Fibroblast of upper back skin (primary cell): ENCODE measurements at places on chromosomes 1 and 21.

- DNase-seq = no peak
These were observed 149.6 kb downstream of the CYYR1 start for GRCh38 chr21:26423511-26423910.

DNA sequence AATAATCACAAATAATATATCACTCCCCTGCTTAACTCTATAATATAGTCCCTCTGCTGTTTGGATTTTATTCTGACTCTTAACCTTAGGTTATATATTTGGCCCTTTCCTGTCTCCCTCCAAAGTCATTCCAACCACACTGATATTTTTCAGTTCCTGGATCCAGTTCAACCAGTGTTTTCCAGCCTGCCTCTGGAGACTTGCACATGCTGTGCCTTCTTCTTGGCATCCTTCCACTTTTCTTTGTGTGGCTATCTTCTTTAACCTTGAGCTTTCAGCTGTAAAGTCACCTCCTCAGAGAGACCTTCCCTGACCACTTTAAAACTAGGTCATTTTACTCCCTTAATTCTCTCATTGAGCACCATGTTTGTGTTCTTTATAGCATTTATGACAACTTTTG lies 19.4 kb downstream of the CERS2 start:
- DNase-seq = no peak

- no peak for DNase-seq
These were observed 19.9 kb downstream of the MYOM3 start for GRCh38 chr1:24091971-24092482.

DNA sequence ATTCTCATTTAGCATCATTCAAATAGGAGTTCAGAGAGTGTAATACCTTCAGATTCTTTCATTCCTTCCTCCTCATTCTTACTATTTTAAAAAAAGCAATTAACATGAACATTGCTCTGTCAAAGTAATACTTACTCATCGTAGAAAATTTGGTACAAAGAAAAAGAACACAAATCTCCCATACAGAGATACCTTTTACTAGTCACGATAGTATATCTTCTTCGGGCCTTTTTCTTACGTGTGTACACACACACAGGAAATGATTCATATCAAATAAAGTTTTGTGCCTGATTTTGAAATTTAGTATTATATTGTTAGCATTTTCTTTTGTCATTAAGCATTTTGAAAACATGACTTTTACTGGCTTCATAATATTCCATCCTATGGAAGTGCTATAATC lies 52.9 kb downstream of the NCF2 start:
- DNase-seq = no peak

GRCh38 chr1:64608005-64608650 lies 136.7 kb upstream of the RAVER2 start:
- peak; percentile 46 for DNase-seq

- DNase-seq = no peak
These were observed 290.2 kb downstream of the SMYD3 start for GRCh38 chr1:246216906-246217305.

DNA sequence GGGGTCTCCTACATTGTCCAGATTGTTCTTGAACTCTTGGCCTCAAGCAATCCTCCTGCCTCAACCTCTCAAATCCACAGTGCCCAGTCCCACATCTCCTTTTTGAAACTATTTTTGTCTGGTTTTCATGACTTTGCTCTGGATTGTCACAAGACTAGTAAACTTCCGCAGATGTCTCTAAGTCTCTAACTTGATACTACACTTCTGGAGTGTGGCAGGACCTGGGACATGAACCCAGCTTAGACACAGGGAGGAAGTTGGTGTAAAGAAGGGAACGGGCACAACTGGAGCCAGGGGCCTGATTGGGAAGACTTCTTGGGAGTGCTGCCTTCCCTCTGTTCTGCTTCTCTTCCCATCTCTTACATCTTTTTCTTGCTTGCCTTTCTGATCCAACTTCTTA lies 16.2 kb upstream of the DISC1 start:
- no peak for DNase-seq

DNA sequence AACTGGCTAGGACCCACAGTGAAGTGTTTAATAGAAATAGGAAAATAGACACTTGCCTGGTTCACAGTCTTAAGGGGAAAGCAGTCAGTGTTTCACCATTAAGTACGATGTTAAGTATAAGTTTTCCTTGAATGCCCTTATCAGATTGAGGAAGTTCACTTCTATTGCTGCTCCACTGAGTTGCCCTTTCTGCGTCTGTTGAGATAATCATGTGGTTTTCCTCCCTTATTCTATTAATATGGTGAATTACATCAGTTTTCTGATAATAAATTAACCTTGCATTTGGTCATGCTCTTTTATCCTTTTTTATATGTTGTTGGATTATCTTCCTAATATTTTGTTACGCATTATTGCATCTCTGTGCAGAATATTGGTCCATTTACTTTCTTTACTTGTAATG lies 21.4 kb downstream of the UTS2 start:
- no peak for DNase-seq

DNA sequence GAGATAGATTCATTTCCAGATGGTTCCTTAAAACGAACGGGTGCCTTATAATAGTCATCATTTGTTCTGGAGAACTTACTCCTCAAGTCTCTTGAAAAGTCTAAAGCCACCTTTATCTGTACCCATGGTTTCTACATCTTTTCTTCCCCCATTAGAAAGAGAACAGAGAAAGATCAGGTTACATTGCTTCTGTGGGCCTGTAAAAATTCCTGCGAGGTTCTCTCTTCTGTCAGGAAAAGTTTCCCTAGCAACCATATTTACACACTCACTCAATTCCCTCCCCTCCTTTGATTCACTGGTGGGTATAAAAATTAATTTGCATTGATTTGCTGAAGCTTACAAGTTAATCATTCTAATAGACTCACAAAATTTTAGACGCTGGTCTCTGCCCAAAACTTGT lies 6.7 kb downstream of the PHC2 start:
- peak; percentile 48 for DNase-seq

DNA sequence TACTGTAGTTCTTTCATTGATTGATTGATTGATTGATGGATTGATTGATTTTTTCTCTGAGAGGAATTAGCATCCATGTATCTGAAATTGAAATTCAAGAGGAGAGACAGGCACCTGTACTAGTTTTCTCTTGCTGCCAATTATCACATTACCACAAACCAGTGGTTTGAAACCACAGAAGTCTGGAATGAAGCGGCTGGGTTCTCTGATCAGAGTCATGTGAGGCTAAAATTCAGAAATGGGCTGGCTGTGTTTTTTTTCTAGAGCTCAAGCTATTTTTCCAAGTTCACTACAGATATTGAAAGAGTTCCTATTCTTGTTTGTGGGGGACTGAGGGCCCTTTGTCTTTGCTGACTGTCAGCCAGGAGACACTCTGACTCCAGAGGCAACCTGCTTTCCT lies 10.0 kb downstream of the NBPF3 start:
- DNase-seq = peak; percentile 69

DNA sequence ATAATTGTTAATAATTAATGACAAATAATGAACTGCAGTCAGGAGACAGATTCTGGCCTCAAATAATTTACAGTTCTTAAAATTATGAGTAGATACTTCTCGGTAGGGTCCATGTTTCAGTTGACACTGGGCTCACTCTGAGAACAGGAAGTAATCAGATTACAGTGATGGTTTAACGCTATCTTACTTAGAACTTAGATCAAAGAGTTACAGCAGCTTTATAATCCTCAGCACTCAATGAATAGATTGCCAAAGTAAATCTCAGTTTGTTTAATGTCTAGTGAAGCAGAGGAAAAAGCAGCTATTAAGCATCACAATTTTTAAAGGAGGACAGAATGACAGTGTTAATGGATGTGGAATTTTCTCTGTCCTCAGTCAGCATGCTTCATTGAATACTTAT lies 79.6 kb downstream of the PDE4B start:
- no peak for DNase-seq

GRCh38 chr1:28078680-28079626 lies 9.5 kb downstream of the EYA3 start:
- peak; percentile 82 for DNase-seq

- no peak for DNase-seq
These were observed 7.2 kb upstream of the ETV3L start for GRCh38 chr1:157106813-157107189.

GRCh38 chr1:3026581-3027391 lies 5.5 kb downstream of the ACTRT2 start:
- DNase-seq = no peak

GRCh38 chr1:105608713-105609112 lies 1447.8 kb upstream of the PRMT6 start:
- DNase-seq = peak; percentile 54

- DNase-seq = peak; percentile 77
These were observed 74.6 kb downstream of the SLC25A24 start for GRCh38 chr1:108125312-108126138.

DNA sequence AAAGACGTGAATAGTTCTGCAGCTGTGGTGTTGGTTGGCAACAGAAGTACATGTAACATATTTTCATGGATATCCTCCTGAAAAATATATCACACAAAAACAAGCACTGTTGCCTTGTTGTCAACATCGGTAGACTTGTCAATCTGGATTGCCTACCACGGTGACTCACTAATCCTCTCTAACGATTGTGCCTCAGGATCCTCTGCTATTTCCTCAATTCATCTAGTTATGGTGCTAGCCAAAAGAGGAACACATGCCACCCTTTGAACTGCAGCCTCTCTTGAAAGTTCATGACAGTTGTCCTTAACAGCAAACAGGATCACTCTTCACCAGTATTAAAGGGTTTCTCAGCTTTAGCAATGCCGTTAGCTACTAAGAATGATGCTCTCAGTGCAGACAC lies 25.7 kb downstream of the RASAL2 start:
- no peak for DNase-seq

DNA sequence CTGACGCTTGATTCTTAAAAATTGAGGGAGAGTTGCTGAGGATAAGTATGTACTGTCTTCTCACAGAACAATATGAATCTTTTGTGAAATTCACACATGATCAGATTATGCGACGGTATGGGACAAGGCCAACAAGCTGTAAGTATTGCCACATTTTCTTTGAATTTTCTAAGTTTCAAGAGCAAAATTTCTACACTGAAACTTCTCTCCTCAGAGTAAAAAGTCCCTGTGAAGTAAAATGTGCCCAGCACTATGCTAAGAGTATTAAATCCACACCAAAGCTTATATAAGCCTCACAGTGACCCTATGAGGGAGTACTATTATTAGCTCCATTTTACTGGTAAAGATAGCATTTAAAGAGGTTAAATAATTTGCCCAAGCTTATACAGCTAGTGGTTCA lies 12.2 kb downstream of the AKIRIN1 start:
- DNase-seq = no peak

- no peak for DNase-seq
These were observed 63.9 kb downstream of the FMN2 start for GRCh38 chr1:240155605-240156004.

- no peak for DNase-seq
These were observed 96.2 kb upstream of the SIM2 start for GRCh38 chr21:36602735-36603134.

GRCh38 chr1:44496541-44497171 lies 91.6 kb downstream of the RNF220 start:
- no peak for DNase-seq

- DNase-seq = peak; percentile 64
These were observed 189.7 kb downstream of the SEC16B start for GRCh38 chr1:177780096-177780700.

DNA sequence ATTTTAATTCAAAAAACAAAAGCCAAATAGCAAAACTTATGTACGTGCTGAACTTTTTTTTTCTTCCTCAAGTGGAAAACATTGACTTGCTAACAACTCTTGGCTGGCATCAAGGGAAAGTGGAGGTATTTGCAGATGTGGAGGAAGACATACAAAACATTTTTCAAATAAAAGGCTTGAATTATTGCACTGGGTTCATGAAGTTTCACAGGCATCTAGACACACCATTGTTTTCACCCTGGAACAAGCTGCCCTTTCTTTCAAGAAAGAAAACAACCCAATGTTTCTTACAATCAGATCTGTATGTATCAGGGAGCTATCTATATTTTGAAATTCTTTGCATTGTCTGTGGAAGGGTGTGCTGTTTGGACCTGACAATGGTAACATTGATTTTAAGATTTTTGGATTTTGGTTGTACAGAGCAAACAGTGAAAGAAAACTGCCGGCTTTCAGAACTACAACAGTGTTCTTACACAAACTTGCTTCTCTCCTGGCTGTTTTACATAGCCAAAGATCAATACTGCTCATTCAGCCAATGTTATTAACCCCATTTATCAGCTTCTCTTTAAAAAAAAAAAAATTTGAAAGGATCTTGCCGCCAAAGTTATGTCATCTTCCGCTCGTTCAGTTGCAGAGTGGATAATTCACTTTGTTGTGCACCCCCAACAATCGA lies 187.7 kb upstream of the FOXD3 start:
- no peak for DNase-seq

DNA sequence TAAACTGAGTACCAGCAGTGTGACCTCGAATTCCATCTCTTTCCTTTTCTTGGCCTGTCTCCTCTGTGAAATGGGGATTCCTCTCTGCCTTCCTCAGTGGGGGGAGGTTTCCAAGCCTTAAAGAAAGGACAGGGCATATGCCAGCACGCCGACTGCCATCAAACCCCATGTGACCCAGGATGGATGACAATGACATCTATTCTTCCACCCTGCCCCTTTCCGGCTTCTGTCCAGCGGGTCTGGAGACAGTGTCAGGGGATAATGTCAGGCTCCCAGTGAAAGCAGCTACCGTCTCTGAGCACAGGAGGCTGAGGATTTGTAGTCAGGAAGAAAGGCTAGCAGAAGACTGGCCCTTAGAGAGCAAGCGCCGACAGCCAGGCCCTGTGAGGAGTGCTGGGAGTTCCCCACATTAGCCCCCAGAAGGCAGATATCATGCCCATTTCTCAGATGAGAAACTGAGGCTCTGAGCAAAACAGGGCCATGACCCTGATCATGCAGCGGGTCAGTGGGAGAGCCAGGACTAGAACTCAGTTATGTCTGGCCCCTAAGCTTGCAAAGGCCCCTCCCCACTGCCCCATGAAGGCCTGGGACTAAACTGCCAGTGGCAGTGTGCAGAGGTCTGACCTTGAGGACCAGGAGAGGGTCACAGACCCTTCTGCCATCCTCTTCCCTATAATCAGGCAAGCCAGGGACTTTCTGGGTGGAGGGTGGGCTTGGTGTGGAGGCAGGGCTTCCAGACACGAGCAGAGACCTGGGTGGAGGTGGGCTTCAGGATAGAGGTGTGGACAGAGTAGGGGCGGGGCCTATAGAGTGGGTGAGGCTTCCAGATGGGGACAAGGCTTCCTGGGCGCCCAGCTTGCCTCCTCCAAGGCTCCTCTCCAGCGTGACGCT lies 30.1 kb downstream of the CDCA8 start:
- DNase-seq = no peak

GRCh38 chr1:31523012-31523411 lies 53.3 kb upstream of the TINAGL1 start:
- peak; percentile 11 for DNase-seq

DNA sequence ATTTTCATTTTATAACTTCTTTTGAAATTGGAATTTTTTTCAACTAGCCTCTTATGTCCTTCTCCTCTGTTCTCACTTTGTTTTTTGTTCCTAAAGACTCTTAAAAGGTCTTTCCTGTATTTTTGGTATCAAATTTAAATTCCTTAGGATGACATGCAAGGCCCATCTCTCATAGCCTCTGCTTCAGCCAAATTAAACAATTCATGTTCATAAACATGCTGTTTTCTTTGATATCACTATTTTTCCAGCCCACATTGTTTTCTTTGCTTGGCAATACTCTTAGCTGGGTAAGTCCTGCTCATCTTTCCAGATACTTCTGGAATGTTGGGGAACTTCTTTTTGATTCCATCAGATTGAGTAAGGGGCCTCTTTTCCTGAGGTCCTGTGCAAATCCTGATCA lies 55.8 kb upstream of the GPR88 start:
- DNase-seq = no peak
